ENCODE measurements at places on chromosomes 1 and 21. TPM values are rescaled to one million over a fixed set of nuclear protein-coding genes. Genes with fewer than 3 reads are reported as not detected.

The ADORA1 gene
- total RNA-seq: 8.5 TPM

The CRNN gene
- not detected for total RNA-seq

The GBP7 gene
- total RNA-seq: not detected

The OLIG2 gene
- total RNA-seq: not detected

The UTS2 gene
- not detected for total RNA-seq

The CELA3B gene
- total RNA-seq: 3.4 TPM

The PTPN14 gene
- 209 TPM for total RNA-seq

The OR2L8 gene
- not detected for total RNA-seq

The XCL1 gene
- not detected for total RNA-seq

GRCh38 chr1:143698016-143698415 lies 273.8 kb downstream of the FAM72C start:
- DNase-seq: no peak

DNA sequence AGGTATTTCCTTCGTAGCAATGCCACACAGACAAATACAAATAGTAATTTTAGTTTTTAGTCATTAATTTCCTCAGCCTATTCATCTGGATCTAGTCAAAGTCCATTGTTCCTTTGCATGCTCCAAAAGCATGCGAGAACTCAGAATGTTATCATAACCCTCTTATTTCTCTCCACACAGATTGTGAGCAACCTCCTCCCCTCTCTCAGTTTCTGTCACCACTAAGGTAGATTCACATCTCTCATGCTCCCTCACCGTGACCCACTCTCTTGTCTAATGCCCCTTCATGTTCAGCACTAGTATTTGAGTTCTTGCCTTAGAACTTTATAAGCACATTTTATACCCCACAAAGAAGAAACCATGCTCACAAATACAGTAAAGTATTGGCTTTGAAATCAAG lies 582.4 kb downstream of the PLA2G4A start:
- no peak for DNase-seq

DNA sequence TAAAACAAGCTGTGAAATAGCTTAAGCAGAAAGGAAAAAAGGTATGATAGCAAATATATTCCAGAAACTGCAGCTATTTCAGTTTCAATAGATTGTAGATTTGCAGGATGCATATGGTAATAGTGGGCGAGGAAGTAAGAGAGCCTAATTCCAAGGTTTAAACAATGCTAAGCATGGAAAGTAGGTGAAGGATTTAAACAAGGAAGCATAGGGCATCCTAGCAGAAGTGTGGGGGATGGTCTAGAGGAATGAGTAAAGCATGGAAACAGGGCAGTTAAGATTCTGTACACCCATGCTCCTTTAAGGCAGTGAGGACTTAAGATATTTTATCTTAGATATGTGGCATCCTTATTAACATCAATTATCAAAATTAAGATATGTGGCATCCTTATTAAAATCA lies 2.6 kb downstream of the IVNS1ABP start:
- DNase-seq: no peak

- no peak for DNase-seq
These were observed 656 bp downstream of the ANGPTL1 start for GRCh38 chr1:178870221-178870620.

GRCh38 chr1:2204415-2205190 lies 10.0 kb upstream of the FAAP20 start:
- DNase-seq: no peak

- peak; percentile 41 for DNase-seq
These were observed 23.9 kb downstream of the DNAJC8 start for GRCh38 chr1:28208818-28209441.

DNA sequence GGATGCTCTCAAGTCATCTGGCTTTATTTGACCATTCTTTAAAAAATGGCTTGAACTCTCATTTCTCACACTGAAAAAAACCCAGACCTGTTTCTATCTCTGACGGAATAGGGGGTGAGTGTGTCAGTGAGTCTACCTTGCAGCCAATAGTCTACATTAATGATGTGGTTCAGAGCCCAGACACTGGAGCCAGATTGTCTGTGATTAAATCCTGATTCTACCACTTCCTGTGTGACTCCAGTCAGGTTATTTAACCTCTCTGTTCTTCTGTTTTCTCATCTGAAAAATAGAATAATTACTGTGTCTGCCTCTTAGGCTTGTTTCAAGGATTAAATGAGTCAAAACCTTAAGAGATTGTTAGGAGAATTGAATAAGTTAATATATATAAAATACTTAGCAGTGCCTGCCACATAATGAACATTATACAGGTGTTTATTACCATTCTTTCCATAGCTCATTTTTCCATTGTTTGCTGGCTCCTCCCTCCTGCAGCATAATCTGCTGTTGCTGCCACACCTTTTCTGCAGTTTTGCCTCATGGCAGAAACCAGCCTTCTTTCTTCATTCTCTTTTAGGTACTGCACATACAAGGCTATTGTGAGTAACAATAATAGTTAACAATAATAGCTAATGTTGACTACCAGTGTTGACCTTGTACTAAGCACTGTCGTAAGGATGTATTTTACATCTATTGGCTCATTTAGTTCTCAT lies 157.6 kb upstream of the IVNS1ABP start:
- DNase-seq: no peak

DNA sequence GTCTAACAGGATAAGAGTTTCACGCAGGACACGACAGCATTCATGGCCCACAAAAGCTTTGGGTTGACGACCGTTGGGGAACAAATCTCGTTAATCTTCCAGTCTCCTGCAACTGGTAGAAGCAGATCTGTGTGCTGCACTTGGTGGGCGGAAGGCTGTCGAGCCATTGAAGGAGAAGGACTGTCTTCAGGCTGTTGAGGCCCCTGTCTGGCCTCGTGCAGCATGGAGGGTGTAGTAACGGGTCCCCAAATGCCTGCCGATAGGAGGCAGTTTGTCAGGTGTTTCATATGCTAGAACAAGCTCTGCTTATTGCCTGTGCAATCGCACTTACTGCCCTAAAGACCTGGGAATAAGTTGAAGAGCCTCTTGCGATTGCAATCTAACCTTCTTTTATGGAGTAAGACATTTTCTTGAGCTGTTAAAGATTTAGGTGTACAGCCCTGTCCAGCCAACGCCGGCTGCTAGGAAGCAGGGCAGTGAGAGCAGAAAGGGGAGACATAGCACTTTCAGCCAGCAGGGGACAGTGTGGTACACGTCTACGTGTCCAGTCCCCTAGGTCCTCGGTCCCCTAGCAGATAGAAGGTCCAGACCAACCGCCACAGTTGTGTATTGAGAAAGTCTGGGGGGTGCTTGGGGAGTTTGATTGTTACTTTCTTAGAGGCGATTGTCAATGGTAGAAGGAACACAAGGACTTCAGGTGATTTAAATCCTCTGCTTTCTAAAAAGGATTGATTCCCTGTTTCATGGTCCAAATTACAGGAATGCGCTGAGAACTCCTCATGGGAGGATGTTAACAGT lies 102.3 kb upstream of the TMPRSS2 start:
- DNase-seq: peak; percentile 33

DNA sequence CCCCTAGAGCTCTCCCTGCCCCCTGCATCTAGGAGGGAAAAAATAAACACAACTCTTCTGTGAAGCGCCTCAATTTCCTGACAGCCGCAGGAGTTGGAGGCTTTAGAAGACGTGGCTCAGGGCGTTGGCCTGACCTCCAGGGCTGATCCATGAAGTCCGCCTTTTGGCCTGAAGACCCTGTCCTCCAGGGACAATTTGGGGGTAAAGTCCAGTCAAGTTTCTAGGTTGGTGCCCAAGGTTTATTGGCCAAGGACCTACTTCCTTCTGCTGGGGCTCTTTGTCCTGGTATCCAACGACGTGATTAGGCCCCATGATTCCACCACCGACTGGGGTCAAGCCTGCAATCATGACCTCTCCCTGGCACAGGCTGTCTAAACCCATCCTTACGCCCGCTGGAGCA lies 54.9 kb downstream of the PTPRF start:
- DNase-seq: no peak

GRCh38 chr1:230972855-230973271 lies 5.8 kb downstream of the TTC13 start:
- no peak for DNase-seq

GRCh38 chr1:209748620-209749019 lies 7.2 kb upstream of the TRAF3IP3 start:
- DNase-seq: no peak

GRCh38 chr1:232017057-232017456 lies 390.5 kb downstream of the DISC1 start:
- DNase-seq: no peak

DNA sequence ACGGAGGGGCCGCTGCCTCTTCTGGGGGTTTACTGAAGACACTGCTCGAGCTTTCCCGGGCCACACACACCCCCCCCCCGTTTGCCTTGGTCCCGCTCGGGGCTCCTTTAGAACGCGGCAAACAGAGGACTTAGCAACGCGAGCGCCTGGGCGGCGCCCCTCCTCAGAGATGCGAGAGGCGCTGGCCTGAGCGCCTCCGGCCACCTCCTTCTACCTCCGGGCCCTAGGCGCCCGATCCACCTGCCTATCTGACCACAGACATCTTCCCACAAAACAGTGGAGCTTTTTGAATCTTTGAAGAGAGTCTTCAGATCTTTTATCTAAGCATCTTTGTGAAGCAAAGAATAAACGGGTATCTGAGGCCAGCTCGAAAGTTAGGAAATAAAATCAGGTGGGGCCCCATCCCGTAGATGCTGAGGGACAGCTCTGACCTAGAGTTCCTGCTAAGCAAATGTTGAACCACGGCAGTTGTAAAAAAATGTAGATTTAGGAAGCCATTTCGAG lies 436 bp upstream of the TTLL7 start:
- DNase-seq: peak; percentile 65

GRCh38 chr21:42555756-42556438 lies 42.2 kb downstream of the SLC37A1 start:
- no peak for DNase-seq

- no peak for DNase-seq
These were observed 5.9 kb upstream of the BCAR3 start for GRCh38 chr1:93687542-93687941.

GRCh38 chr21:15219894-15220293 lies 155.1 kb upstream of the NRIP1 start:
- no peak for DNase-seq

DNA sequence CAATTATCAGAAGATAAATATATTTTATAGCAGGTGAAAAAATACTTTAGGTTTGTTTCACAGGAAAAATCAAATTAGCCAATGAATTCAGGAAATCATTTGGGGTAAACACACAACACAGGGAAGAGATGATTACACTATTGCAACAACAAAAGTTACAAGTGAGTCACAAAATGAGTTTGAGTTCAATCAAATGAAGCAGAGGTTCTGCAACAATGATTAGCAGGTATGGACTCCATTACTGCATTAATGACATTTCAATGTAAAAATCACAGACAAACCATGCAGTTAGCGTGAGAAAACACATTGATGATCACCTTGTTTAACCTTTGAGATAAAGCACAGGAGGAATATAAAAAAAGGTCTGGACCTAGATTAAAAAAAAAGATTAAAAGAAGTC lies 9.7 kb downstream of the ADGRL4 start:
- no peak for DNase-seq

DNA sequence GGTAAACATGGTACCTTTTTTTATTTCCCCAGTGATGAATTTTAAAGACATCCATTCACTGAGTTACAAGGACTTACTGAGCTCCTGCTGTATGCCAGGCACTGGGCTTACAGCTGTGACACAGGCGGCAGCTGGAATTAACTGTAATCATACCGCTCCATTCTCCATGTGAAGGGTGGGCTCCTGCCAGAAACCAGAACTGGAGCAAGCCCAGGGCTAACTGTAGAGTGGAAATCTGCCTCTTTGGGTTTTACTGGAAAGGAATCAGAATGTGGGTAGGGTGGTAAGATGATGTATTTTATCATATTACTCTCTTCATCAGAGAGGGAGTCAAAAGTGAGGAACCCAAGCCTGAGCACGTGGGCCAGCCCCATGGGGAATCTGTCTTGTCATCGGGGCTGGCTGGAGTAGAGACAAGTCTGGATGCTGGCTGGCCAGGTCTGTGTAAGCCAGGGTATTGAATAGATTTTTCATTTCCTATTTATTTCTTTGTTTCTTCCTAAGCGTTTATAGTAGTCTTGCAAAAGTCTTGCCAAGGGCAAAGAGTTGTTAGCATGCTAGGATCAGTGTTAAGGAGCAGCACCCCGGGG lies 21.5 kb downstream of the FGGY start:
- no peak for DNase-seq

DNA sequence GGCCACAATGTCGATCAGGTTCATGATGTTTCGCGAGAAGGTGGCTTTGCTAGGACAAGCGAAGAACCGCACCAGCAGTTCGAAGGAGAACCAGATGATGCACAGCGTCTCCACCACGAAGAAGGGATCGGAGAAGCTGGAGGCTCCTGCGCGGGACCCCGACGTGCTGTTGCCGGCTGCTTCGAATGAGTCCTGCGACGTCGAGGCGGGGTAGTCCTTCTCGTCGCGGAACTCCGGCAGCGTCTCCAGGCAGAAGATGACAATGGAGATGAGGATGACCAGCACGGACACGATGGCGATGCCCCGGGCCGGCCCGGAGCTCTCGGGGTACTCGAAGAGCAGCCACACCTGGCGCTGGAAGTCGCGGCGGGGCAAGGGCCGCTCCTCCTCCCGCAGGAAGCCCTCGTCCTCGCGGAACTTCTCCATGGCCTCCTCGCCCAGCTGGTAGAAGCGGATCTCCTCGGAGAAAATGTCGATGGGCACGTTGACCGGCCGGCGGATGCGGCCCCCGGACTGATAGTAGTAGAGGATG lies 869 bp downstream of the KCNA3 start:
- DNase-seq: no peak

DNA sequence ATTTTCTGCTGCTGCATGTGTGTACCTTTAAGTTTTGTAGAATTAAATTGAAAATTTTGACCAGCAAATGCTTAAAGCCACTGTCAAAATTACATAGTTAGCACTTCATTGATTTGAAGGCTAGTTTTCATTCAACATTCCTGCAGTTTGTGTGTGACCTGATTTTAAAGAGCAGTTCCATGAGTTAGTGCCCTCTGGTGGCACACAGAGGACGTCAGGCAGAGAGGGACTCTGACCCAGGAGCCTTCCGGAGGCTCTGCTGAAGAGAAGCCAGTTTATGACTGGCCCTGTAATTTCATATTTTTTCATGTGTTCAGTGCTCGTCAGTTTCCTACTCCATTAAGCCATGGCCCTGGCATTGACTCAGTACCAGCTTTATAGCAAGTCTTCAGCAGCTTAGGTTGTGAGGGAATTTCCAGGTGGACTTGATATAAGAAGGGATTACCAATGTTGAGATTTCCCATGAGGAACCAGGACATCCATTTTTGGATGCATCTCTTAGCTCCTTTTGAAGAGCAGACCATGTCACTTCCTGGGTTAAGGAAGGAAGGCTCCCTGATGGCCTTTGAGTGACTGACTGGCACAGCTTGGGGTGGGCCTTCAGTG lies 104.7 kb downstream of the CAMTA1 start:
- peak; percentile 39 for DNase-seq

All from Panc1 (cell line).